Kidney (tissue), 22 donors: ENCODE measurements at places on chromosomes 16 and 17.

- DNase-seq: peak; percentile 94
These were observed 42.6 kb downstream of the KLHDC4 start for GRCh38 chr16:87723226-87723623.

DNA sequence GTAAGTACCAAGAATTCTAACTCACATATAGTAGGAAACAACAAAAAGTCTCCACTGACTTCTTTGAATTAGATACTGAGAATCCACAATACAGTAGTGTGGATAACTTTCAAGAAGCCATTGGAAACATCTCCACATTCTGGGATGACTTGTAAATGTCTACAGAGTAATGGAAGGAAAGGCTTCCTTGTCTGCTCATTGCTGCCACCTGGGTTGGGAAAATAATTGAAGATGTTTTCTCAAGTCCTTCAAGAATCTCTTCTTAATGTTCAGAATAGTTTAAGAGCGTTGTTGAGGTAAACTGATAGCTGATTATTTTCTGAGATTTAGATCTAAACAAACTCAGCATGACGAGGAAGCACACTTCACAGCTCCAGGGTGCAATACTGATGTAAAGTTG lies 14.0 kb downstream of the CPSF4L start:
- no peak for DNase-seq

GRCh38 chr17:81868674-81869220 lies 2.4 kb downstream of the ARHGDIA start:
- peak; percentile 80 for DNase-seq

- peak; percentile 73 for DNase-seq
These were observed 5.5 kb upstream of the HOXB8 start for GRCh38 chr17:48620461-48621139.
